Epithelial cell of umbilical artery (primary cell): ENCODE measurements at places on chromosomes 1 and 21. TPM values are rescaled to one million over a fixed set of nuclear protein-coding genes. Genes with fewer than 3 reads are reported as not detected.

The RABIF gene
- total RNA-seq: 5.8 and 8.1 TPM in 2 replicates

The SPATA45 gene
- total RNA-seq: not detected in 2 replicates

The S100A5 gene
- not detected in 2 replicates for total RNA-seq

The CAPN9 gene
- not detected in 2 replicates for total RNA-seq

The GPA33 gene
- total RNA-seq: not detected in 2 replicates

The CATSPERE gene
- total RNA-seq: 0.30 and 0.65 TPM in 2 replicates

The UBASH3A gene
- total RNA-seq: not detected in 2 replicates

The PGD gene
- 117 and 158 TPM in 2 replicates for total RNA-seq

The BLACAT1 gene
- total RNA-seq: not detected in 2 replicates

The SLC19A1 gene
- total RNA-seq: 8.8 and 10.2 TPM in 2 replicates

The AK4 gene
- 18.2 and 18.7 TPM in 2 replicates for total RNA-seq
